ENCODE measurements at places on chromosomes 5 and 9.

DNA sequence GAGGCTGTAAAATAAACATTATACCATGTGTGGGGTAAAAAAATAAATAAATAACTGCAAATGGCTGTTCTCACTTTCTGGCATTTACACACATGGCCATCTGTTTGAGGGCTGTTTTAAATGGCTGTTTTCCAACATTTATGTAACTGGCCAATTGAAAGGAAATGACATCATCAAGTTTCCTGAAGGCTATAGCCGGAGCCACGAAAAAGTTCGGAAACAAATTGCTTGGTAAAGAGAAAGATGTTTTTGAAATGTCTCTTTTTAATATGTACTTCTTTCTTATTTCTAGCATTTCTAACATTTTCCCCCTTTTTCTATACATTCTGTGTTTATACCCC is 95.4 kb upstream of the DAB2 start:
- DNase-seq = no peak

GRCh38 chr5:6877986-6878828 is 165.0 kb downstream of the TENT4A start:
- DNase-seq = no peak

- DNase-seq = no peak
Observed at GRCh38 chr5:34022121-34022705, 14.4 kb upstream of the AMACR start.

GRCh38 chr5:123543438-123543837 is 31.5 kb downstream of the CSNK1G3 start:
- no peak for DNase-seq

DNA sequence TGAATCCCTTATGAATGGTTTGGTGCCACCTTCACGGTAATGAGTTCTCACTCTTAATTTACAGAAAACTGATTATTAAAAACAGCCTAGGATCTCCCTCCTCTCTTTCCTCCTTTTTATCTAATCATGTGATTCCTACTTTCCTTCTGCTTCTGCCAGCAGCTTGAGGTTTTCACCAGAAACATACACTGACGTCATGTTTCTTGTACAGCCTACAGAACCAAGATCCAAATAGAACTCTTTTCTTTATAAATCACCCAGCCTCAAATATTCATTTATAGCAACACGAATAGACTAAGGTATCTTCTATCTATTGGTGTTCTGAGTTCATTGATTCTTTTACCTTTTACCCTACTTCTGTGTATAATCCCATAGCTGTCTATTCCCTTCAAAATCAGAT is 388.9 kb upstream of the CDH10 start:
- no peak for DNase-seq

DNA sequence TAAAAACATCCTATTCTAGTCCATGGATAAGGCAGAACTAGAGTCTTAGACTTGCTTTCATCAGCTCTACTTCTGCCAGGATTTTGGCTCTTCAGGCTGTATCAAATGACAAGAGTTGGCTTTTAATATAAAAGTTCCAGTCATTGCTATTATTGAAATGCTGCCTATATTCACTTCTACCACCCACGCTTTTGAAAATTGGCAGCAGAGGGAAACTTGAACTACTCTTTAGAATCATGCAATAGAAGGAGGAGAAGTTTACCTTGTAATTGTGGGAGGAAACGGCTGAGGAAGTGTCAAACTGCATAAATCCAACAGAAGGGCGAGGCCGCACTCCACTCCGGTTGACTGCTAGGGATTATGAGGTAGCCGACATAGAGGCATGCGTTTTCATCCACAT is 122.6 kb upstream of the BASP1 start:
- no peak for DNase-seq
